ENCODE measurements at places on chromosomes 3 and 15.

DNA sequence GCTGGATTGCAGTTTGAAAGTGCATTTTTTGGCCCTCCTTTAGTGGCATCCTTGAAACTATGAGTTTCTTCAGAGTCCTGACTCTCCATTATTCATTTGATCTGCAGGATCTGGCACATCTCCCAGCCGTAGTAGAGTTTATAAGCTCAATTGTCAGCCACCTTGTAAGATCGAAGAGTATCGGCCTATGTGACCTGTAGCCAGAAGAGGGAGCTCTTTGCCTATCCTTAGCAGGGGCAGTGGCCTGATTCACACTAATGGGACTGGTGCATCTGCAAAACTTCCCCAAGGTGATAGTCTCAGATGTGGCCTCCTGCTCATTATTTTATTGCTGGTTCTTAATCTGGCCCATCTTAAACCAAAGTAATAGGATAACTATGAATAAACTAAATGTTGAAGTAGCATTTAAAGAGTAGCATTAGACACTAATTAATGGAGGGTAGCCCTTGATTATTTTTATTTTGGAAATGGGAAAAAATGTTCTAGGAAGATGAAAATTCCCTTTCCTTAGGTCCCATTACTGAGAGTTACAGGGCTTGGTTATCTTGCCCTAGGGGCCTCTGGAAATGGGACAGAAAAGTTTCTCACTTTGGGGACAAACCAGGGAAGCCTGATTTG, 21.2 kb downstream of the GCSAM start:
- DNase-seq, result no peak

DNA sequence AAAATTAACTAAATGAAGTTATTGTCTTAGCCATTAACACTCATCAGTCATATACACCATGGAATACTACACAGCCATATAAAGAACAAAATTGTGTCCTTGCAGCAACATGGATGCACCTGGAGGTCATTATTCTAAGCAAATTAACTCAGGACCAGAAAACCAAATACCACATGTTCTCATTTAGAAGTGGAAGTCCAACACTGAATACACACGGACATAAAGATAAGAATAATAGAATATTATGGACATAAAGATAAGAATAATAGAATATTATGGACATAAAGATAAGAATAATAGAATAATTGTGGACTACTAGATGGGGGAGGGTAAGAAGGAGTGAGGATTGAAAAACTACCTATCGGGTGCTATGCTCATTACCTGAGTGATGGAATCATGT, 122.3 kb downstream of the CHL1 start:
- no peak for DNase-seq

DNA sequence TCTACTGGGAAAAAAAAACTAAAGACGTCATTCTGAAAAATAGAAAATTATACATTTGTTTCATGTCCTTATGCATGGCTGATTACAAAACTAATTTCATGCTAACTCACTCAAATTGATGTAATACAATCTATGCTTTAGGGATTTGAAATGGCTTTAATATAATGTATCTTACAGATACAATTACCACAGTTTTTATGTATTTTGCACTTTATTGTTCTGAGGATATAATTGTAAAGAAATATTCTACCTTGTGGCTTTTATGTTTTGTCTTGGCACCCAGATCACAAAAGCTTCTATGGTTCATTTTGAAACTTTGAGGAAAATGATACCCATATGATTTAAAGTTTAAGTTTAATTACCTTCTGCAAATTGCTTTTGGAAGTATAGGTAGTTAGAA, 122.5 kb downstream of the PLCL2 start:
- DNase-seq, result no peak

GRCh38 chr3:146658841-146659240, 53.7 kb upstream of the PLSCR5 start:
- DNase-seq, result no peak

GRCh38 chr3:123635217-123635616, 50.4 kb upstream of the HACD2 start:
- DNase-seq, result no peak

- DNase-seq, result no peak
These were observed 319.3 kb upstream of the CFAP20DC start for GRCh38 chr3:59368900-59369675.

GRCh38 chr3:480070-480469, 283.5 kb downstream of the CHL1 start:
- no peak for DNase-seq

- DNase-seq, result no peak
These were observed 203.7 kb downstream of the SLC9A9 start for GRCh38 chr3:143644370-143645089.

Measured in SIG-M5 (cell line).